ENCODE measurements at places on chromosomes 6 and 20.
A peak's percentile ranks its signal among the peaks of the same experiment; 100 is the strongest.

- DNase-seq, result no peak
These were observed 67.5 kb downstream of the INSM1 start for GRCh38 chr20:20435453-20435852.

DNA sequence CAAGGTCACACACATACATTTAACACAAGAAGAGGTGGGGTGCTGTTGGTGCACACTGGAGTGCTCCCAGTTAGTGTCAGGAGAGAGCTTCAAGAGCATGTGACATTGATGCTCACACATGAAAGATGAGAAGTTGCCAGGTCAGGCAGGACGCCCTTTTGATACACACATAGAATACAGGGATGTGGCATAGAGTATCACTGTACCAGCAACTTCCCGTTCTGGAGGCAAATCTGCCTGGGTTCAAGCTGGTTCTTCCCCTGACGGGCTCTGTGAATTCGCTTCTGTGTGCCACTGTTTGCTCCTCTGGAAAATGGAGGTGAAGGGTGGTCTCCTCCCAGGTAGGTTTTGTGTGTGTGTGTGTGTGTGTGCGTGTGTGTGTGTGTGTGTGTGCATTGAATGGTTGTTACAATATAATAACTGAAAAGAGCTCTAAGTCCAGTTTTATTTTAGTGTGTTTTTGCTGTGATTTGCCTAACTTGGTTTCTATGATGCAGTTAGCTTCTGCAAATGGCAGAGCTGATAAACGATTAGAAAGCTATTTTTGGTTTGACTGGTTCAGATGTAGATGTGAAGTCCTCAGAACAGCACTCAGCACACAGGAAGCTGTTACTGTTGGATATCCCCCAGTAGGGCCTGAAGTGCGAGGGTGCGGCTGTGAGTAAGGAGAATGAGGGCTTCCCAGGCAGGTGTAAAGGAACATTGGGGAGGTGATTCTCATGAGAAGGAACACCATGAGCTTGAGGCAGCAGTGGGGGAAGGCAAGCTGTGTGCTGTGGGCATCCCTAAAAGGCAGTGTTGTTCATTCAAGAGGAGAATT lies 53.4 kb downstream of the HIVEP1 start:
- no peak for DNase-seq

- peak; percentile 23 for DNase-seq
These were observed 244.2 kb downstream of the NRN1 start for GRCh38 chr6:5762561-5762968.

DNA sequence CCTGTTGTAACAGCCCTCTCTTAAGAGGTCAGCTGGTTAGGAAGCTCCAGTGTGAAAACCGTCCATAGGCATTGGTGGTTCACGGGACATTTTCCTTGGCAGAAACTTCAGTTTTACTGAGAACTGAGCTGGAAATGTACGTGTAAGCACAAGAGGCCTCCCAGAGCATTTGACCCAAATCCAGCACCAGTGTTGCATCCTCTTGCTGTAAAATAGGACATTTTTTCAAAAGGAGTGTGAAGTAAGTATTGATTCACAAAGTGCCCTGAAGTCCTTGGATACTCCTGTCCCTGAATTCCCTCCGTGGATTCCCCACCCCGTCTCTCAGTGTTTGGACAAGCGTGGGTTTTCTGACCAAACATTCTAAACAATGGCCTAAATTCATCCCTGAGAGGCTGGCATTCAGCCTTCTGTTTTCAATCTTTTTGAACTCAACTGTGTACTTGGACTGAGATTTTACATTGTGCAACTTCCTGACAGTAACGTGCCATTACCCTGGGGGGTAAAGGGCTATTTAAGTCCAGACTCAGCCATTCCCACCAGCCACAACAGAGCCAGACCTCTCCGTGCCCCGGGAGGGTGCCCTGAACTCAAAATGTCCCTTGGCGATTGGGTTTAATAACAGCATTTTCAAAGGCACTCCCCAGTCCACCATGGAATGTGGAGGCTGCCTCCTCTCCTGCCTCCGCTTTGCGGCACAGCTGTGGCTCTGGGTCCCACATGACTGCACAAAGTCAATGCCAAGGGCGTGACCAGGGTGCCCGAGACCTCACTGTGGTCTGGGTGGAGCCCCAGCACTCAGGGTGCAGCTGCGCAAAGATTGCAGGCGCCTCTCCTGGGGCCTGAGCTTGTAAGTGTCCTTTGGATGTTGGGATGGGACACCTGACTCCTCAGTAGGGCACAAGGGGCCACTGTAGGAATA lies 92.7 kb upstream of the AFDN start:
- no peak for DNase-seq

- DNase-seq, result no peak
These were observed 74.4 kb downstream of the NOL4L start for GRCh38 chr20:32510601-32511357.
